ENCODE measurements at places on chromosomes 6 and 20. TPM values are rescaled to one million over a fixed set of nuclear protein-coding genes. Genes with fewer than 3 reads are reported as not detected.

Gene FAM217A
- total RNA-seq = not detected

Gene CTCFL
- not detected for total RNA-seq

Gene CDC40
- 33.4 TPM for total RNA-seq

Gene MMP24
- total RNA-seq = 0.12 TPM

Gene SALL4
- total RNA-seq = 0.12 TPM

Gene PRDM13
- total RNA-seq = not detected

Gene MYO6
- total RNA-seq = 0.47 TPM

Gene RAET1L
- total RNA-seq = not detected

Gene EYA4
- not detected for total RNA-seq

Gene RIMS4
- total RNA-seq = not detected

Gene FOXC1
- total RNA-seq = 0.07 TPM

Gene VGLL2
- total RNA-seq = not detected

Gene OTOR
- total RNA-seq = not detected

Gene CST4
- not detected for total RNA-seq

Gene NRN1
- 5.8 TPM for total RNA-seq

Gene TUBB2B
- total RNA-seq = not detected

Gene FILIP1
- total RNA-seq = not detected

Gene TRIM31
- total RNA-seq = not detected

Gene TCF19
- 67.2 TPM for total RNA-seq

Gene PPDPF
- total RNA-seq = 141 TPM

Gene IL22RA2
- total RNA-seq = 0.59 TPM

Gene MAP7
- 1.4 TPM for total RNA-seq

Gene C6orf118
- total RNA-seq = not detected

Gene OR12D3
- not detected for total RNA-seq

Gene SLC35F1
- not detected for total RNA-seq

Gene DCDC2
- total RNA-seq = not detected

Gene FAM184A
- 5.5 TPM for total RNA-seq

Gene EEF1A2
- total RNA-seq = 1.6 TPM

Gene ULBP2
- 2.9 TPM for total RNA-seq

Gene DYNLT1
- 122 TPM for total RNA-seq

Gene PNPLA1
- not detected for total RNA-seq

Gene OPN5
- total RNA-seq = not detected

Gene HAO1
- total RNA-seq = not detected

Gene HSPA12B
- not detected for total RNA-seq

Gene FAM83C
- not detected for total RNA-seq

Gene TGM3
- not detected for total RNA-seq

Gene COL19A1
- not detected for total RNA-seq

Gene HBS1L
- 105 TPM for total RNA-seq

Gene UNC93A
- not detected for total RNA-seq

Gene TUBE1
- 18.4 TPM for total RNA-seq

Gene OGFRL1
- total RNA-seq = 5.2 TPM

Gene IRF4
- 221 TPM for total RNA-seq

Gene VNN1
- not detected for total RNA-seq

Gene TINAG
- total RNA-seq = not detected

Gene FOXA2
- not detected for total RNA-seq

Gene RHAG
- not detected for total RNA-seq

Gene FAXC
- total RNA-seq = 0.37 TPM

Gene IL17A
- total RNA-seq = not detected

Gene DHX35
- 9.7 TPM for total RNA-seq

Gene BMP7
- total RNA-seq = 0.80 TPM

Gene METTL24
- total RNA-seq = not detected

Gene SIRPB1
- 4.5 TPM for total RNA-seq

Gene HLA-DPA1
- 201 TPM for total RNA-seq

Gene TRERF1
- 48.9 TPM for total RNA-seq

Gene COL12A1
- total RNA-seq = not detected

Gene OR2B6
- total RNA-seq = not detected

Gene GRM1
- not detected for total RNA-seq
